NCI-H1436 treated with DMSO at 0.1 percent for 48 hours (cell line): ENCODE measurements at places on chromosomes 1 and 21.

- no peak for DNase-seq
Observed at GRCh38 chr21:36882776-36883175, 83.7 kb downstream of the HLCS start.

- no peak for DNase-seq
Observed at GRCh38 chr1:200252531-200252930, 157.3 kb downstream of the ZNF281 start.

GRCh38 chr1:58524353-58524945 lies 22.1 kb downstream of the OMA1 start:
- no peak for DNase-seq

GRCh38 chr1:28114844-28115243 lies 26.4 kb upstream of the EYA3 start:
- DNase-seq: no peak
